CD4-positive, alpha-beta T cell treated with Interleukin-2 at 100 ng/mL for 4 hours (primary cell): ENCODE measurements at places on chromosomes 7 and 10.

GRCh38 chr10:58780476-58780875 lies 267.8 kb downstream of the BICC1 start:
- DNase-seq = no peak

GRCh38 chr10:129658376-129659072 lies 191.5 kb downstream of the MGMT start:
- no peak for DNase-seq

GRCh38 chr7:144814299-144814698 lies 21.6 kb downstream of the TPK1 start:
- no peak for DNase-seq

DNA sequence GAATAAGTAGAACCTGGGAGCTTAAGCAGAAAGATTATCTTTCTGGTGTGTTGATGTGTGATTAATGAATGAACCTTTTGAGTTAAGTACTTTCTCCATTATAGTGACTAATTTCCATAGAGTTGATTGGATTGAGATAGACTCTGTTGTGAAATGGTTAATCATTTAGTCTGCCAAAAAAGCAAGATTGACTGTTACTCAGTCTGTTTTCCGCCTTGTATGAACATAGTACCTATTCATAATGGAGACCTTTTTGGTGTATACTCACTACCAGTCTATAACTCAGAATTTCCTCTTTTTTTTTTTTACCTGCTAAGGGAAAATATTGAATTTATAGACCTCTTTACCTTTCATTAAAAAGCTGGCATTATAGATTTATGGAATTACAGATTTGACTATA lies 14.4 kb upstream of the NPVF start:
- DNase-seq = no peak

GRCh38 chr7:132455378-132455777 lies 120.9 kb downstream of the PLXNA4 start:
- DNase-seq = peak; percentile 67

DNA sequence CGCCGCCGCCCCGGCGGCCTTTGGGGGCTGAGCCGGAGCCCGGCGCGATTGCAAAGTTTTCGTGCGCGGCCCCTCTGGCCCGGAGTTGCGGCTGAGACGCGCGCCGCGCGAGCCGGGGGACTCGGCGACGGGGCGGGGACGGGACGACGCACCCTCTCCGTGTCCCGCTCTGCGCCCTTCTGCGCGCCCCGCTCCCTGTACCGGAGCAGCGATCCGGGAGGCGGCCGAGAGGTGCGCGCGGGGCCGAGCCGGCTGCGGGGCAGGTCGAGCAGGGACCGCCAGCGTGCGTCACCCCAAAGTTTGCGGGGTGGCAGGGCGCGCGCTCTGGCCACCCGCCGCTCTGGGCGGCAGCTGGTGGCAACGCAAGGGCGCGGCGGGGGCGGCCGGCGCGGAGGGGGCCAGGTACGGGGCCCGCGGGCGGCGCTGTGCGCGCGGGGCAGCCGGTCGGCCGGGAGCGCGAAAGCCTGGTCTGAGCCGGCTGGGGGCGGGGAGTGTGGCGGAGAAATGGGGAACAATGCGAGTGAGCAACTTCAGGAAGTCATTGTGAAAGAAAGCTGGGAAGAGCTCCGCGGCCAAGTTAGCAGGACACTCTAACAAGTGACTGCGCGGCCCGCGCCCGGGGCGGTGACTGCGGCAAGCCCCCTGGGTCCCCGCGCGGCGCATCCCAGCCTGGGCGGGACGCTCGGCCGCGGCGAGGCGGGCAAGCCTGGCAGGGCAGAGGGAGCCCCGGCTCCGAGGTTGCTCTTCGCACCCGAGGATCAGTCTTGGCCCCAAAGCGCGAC lies at the start of gene IKZF1:
IKZF1 (plus strand) TSS at position 588 of the 782 bp plus-strand sequence. CDS start 14,346 bp downstream, outside the sequence.
- DNase-seq = peak; percentile 67

- DNase-seq = no peak
Observed at GRCh38 chr7:16762177-16762576, 8.6 kb downstream of the TSPAN13 start.

DNA sequence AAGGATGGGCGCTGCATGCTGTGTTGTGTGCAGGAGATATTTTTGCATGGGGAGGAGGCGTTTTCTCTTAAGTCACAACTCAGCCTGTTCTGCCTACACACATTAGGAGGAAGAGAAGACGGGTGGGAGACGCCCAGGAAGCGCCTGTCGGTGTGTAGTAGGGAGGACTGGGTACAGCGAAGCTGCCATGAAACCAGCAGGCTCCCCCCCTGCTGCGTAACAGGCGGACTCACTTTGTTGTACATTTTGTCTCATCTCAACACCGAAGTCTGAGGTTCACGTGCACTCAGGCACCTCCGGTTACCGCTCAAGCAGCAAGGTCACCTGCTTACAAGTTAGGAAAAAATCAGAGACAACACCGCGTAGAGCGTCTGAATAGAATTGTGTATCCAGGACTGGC lies 56.3 kb downstream of the CRTAC1 start:
- no peak for DNase-seq

GRCh38 chr7:73555411-73555982 lies 2.0 kb downstream of the BCL7B start:
- no peak for DNase-seq

- no peak for DNase-seq
Observed at GRCh38 chr10:103083266-103083976, 109.7 kb downstream of the NT5C2 start.

DNA sequence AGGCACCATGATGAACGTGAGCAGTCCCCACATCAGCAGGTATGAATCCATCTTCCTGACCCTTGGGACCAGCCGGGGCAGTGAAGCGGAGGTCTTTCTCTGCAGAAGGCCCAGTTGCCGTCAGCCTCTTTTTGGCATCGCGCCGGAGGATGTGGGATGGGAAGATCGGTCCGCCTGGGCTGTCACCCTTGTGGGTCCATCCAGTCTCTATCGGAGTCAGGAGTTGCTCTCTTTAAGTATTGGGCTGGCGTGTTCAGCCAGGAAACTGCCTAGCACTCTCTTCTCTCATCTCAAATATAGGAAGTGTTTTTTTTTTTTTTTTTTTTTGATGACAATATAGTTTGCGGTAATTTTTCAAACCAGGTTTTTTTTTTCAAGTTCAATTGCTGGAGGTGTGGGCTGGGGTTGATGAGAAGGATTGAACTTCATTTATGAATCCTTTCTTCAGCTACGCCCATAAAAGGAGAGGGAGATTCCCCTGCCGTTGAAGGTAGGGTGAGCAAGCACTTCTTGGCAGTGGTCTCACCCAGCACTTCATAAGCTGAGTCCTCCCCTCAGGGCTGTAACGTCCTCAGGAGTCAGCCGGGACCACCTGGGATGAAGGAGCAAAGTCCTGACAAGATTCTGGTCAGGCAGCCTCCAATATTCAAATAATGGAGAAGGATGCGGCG lies at the start of gene IL2RA:
IL2RA (minus strand) TSS at position 267 of the 671 bp plus-strand sequence; CDS start at position 51, 216 bp downstream.
- DNase-seq = peak; percentile 76

DNA sequence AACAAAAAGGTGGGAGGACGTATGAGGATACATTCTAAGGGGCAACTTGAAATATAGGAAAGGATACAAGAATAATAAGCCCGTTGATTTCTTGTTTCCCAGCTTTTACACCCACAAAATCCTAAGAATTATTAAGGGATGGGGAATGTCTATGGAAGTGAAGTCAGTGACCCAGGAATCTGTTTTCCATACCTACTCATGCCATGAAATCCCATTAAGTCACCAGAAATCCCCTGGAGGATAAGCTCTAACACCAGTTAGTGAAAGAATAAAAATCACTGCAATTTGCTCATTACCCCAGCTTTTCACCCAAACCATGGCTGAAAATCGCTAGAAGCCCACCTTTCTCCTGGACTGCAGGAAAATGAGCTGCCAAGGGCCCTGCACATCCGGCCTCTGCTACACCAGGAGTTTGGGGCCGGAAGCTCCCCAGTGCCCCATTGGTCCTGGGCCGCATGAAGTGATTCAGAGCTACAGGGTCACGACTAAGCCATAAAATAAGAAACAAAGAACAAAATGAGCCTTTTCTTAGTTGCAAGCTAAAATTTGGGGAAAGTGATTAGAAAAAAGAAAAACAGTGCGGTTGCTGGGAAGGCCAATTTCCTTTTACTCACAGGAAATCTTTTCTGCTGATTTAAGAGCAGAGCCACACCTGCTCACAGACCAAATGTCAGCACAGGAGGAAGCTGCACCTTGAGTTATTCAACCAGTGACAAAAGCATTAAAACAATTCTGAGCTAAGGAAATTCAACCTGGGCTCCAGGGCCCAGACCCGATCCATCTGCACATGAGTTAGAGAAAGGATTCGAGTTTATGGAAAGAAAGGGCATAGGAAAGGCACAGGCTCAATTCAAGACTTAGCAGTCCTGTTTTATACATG lies 40.3 kb downstream of the HIPK2 start:
- DNase-seq = peak; percentile 29

DNA sequence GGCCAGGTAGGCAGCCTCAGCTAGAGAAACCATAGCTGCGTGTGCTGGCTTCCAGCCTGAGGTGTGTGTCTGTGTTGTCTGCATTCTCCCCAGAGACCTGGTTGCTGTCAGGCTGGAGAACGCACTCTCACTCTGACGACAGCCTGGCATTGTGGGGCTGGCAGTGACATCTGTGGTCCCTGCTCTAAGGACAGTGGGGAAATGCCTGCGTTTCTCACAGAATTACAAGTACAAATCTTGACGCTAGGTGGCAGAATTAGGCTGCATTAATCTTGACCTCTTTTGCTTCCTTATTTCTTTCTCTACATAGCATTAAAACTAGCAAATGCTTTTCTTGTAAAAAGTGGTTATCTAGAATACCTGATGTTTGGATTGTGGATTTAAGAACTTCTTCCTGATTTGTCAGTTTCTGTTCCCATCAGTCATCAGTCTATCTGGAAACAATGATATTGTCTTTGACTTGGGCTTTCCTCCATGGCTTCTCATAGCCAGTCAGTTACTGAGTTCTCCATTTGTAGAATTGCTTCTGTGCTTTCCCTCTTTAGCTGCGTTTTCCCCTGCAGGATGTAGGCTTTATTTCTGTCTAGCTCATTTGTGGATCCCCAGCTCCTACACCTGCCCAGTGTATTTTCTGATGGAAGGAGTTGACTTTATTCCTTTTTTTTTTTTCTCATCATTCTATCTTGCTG lies 86.0 kb downstream of the FANK1 start:
- peak; percentile 43 for DNase-seq

- DNase-seq = no peak
Observed at GRCh38 chr7:112986256-112987031, 100.2 kb downstream of the GPR85 start.

GRCh38 chr7:43110791-43111535 lies 1.5 kb upstream of the HECW1 start:
- no peak for DNase-seq

- no peak for DNase-seq
Observed at GRCh38 chr7:37035631-37036030, 311.3 kb upstream of the AOAH start.

DNA sequence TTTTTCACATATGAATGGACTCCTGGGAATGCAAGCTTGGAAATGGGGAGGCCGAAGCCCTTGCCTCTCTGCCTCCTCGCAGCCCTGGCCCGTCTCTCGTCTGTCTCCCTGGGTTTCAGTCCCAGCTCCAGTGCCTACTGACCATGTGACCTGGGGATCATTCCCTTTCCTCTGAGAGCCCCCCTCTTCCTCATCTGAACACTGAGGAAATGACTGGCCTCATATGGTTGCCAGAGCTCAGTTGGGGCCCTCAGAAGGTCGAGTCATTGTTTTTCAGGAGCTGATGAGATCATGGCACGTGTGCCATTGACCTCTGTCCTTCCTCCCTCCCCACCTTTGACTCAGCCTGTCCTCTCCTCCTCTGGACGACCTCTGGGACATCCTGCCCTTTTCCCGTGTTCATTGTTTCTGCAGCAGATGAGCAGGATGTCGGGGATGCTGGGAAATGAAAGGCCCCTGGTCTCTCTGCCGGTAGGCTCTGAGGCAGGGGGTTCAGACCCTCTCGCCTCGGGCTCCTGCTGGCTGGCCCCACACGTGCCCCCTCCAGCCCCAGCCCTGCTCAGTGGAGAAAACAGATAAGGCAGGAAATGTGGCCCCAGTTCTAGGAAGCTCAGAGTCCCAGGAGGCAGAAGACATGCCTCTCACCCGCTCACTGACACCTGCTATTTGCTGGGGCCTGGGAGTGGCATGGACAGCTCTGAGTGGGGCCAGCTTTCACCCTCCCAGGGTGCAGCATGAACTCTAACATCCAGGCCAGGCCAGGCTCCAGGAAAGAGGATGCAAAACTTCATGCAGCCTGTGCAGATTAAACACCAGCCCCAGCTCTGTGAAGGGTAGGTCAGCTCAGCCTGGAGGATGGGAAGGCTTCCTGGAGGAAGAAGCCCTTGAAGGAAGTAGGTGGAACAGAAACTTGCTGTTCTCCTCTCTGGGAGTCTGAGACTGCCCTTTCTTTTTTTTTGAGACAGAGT lies 8.3 kb upstream of the PPP1R35 start:
- DNase-seq = no peak

GRCh38 chr10:28774051-28774995 lies 97.0 kb downstream of the BAMBI start:
- DNase-seq = no peak

DNA sequence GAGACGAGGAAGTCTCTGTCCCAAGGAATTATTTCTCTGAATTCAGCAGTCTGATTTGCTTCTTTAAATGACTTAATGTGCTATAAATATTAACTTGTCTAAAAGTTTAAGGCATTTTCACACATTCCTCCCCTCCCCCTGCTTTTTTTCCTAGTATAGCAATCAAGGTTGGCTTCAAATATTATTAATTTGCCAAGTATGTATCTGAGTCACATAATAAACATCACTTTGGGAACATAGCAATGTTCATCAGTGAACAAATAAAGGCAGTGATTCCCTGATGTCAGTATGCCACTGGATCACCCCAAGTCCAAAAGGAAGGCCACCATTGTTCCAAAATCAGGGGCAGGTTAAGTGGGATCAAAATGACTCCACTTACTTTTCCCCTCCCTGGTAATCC lies 40.5 kb downstream of the PDE6C start:
- no peak for DNase-seq

DNA sequence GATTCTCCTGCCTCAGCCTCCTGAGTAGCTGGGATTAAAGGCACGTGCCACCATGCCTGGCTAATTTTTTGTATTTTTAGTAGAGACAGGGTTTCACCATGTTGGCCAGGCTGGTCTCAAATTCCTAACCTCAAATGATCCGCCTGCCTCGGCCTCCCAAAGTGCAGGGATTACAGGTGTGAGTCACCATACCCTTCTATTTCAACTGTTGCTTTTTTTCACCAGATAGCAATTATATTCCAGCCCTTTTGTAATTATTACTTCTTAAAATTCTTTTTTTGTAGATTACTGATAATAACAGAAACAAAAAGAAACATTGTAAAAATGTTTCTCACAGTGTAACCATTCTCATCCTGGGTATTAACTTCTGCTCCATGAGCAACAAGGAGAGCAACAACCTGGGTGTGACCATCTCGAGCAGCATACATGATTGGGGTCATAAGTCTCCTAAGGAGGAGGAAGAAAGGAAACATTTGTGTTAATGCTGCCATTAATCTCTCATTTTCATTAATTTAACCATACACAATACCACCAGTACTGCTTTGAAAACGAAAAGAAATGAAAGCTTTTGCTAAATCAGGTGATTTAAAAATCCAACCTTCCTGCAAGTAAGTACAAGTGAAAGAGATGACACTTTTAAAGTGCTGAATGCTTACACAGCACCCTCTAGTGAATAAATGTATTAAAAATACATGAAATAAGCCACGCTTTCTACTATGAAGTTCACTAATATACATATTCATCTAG lies 41.8 kb downstream of the ASZ1 start:
- no peak for DNase-seq

- DNase-seq = no peak
Observed at GRCh38 chr10:132322586-132323048, 9.4 kb upstream of the LRRC27 start.

GRCh38 chr7:57407125-57407524 lies 42.9 kb upstream of the ZNF716 start:
- no peak for DNase-seq

GRCh38 chr10:122725006-122725405 lies 25.4 kb upstream of the C10orf120 start:
- DNase-seq = no peak
